HTR-8/SVneo (cell line): ENCODE measurements at places on chromosomes 3 and 15.

- no peak for DNase-seq
These were observed 8.2 kb upstream of the TM6SF1 start for GRCh38 chr15:83099290-83099689.

GRCh38 chr3:179265875-179266274 is 15.0 kb upstream of the KCNMB3 start:
- DNase-seq: no peak

DNA sequence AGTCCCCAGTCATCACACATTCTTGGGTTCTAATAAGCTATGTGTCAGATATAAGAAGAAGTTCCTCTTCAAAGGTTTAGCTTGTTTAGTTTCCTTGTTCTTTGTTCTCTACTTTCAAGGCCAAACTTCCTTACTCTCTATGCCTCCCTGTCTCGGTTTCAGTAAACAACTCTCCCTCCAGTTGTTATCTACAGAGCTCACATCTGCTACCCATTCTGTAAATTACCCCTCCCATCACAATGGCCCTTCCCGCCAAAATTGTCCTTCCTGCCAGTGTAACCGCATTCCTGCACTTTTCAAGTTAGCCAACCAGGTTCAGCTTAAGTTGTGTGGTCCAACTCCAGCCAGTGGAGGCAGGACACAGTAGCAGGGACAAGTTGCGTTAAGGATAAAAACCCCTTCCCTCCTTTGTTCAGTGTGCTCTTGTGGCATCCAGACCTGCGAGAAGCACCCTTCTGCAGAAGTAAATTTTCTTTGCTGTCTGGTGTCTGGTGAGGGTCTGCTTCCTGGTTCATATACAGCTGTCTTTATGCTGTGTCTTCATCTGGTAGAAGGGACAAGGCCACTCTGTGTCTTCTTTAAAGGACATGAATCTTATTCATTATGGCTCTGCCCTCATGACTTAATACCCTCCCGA is 342.1 kb upstream of the GRM7 start:
- no peak for DNase-seq

DNA sequence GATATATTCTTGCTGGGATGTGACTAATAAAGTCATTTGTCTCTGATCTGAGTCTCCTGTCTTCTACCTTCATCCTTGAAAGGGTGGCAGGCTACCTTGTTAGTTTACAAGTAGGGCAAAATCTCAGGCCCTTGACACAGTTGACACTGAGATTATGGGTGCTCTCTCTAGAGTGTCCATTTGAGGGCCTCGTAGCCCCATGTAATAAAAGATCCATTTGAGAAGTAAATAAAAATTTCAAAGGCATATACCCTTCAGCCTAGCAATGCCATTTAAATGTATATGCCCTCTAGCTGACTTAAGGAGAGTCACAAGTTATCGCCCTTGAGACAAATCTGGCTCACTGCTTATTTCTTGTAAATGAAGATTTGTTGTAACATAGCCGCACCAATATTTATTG is 98.6 kb downstream of the TCF12 start:
- peak; percentile 3 for DNase-seq

GRCh38 chr3:37861620-37862041 is at the start of gene CTDSPL:
TSS of gene CTDSPL (plus strand) at chr3:37861880. CDS start at chr3:37862200, 320 bp downstream.
- DNase-seq: no peak

DNA sequence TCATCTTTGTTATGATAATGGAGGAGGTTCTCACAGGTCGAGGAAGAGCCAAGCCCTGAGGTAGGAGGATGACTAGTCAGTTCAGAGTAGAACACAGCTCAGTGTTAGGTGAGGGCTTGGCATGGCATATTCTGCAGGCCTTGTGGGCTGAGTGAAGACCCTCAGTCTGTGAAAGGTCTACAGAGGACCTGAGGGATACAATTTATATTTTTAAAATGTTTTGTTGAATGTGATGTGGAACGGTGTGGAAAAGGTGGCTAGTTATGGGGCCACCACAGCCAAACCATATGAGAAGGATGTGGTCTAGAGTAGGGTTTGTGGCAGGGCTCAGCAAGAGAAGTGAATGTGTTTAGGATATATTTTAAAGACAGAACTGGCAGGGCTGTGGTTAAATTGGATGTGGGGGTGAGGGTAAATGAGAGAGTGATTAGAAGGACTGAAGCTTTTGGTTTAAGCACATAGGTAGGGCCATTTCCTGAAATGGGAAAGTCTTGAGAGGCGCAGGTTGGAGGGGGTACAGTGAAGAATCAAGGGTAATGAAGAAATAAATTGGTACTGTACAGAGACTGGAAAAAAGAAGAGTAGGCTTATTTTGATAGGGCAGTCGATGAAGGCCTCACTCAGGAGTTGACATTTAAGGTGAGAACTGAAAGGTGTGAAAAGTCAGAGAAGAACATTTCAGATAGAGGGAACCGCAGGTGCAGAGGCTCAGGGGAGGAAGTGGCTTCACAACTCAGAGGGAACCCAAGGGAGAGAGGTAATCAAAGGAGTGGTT is 60.5 kb downstream of the SPTSSB start:
- DNase-seq: no peak

GRCh38 chr15:23384371-23384770 is 29.8 kb downstream of the GOLGA8S start:
- no peak for DNase-seq

- DNase-seq: no peak
These were observed 1.3 kb upstream of the CBLB start for GRCh38 chr3:105869861-105870755.

DNA sequence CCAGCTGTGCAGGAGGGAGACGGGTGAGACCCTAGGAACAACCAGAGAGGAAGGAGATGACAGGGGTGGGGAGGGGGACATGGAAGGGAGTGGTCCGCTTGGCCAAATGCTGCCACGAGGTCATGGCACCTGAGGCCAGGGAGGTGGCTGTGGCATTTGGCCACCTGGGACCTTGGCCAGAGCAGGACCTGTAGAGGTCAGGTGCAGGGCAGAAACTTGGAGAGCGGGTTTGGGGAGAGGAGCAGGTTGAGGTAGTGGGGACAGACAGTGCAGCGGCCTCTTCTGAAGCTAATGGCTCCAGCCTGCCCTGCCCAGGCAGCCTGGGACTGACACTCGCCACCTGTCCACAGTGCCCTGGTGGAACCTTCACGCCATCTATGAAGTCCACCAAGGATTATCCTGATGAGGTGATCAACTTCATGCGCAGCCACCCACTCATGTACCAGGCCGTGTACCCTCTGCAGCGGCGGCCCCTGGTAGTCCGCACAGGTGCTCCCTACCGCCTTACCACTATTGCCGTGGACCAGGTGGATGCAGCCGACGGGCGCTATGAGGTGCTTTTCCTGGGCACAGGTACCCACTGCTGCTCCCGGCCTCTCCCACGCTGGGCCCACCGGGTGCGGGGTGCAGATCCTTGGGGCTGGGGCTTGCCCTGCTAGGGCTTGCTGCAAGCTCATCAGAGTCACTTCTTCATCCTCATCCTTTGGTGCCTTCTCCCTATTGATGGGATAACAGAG is 7.0 kb upstream of the GNAT1 start:
- DNase-seq: no peak

DNA sequence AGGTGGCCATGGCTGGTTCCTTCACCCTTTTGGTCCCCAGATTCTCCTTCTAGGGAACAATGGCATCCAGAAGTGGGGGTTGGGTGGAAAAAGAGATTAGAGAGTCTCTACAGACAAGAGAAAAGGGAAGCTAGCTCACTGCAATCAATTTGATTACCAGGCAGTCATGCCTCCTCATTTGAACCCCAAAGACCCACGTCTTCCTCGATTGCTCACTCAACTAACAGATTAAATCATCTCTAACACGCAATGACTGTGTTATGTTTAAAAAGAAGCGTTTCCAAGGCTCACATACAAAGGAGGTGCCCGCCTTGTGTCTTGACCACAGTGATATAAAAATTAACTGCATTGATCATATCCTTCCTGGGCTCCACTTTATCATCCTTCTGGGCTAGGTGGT is 57.6 kb downstream of the BHLHE40 start:
- no peak for DNase-seq

- no peak for DNase-seq
These were observed 120.7 kb upstream of the STAC start for GRCh38 chr3:36259580-36259979.

- DNase-seq: no peak
These were observed 54.8 kb upstream of the CMSS1 start for GRCh38 chr3:99762901-99763300.

- no peak for DNase-seq
These were observed 177.7 kb downstream of the ZNF385D start for GRCh38 chr3:21573291-21573690.

GRCh38 chr3:21163956-21164355 is 587.1 kb downstream of the ZNF385D start:
- no peak for DNase-seq

DNA sequence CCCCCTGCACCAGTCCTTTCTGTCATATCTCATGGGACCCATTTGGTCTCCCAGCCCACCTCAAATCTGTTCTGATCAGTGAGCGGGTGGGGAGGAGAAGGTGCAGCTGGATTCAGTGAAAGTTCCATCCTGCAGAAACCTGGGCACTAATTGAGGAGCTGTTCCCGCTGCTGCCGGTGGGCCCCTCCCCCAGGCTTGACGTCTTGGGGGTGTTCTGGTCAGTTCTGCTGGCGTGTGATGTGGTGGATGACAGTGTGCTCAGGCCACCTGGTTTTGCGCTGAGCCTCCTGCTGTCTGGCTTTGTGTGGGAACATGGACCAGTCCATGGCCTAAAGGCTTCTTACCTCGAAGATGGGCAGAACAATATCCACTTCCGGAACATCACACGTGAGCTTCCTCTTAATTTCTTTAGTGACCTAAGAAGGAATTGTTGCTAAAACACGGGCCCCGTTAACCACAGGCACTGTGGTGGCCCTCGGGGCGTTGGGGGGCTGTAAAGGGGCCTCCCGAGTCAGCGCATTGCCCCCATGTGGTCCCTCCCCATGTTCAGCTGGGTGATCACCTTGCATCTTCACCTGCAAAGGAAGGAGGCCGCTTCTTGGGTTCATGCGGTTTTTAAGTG is 59.7 kb downstream of the RGMA start:
- DNase-seq: no peak

- no peak for DNase-seq
These were observed 49.4 kb upstream of the HES1 start for GRCh38 chr3:194086388-194087075.

- DNase-seq: no peak
These were observed 52.3 kb downstream of the ATP1B3 start for GRCh38 chr3:141928631-141929270.

- DNase-seq: no peak
These were observed 147.1 kb upstream of the GBE1 start for GRCh38 chr3:81908561-81908960.

DNA sequence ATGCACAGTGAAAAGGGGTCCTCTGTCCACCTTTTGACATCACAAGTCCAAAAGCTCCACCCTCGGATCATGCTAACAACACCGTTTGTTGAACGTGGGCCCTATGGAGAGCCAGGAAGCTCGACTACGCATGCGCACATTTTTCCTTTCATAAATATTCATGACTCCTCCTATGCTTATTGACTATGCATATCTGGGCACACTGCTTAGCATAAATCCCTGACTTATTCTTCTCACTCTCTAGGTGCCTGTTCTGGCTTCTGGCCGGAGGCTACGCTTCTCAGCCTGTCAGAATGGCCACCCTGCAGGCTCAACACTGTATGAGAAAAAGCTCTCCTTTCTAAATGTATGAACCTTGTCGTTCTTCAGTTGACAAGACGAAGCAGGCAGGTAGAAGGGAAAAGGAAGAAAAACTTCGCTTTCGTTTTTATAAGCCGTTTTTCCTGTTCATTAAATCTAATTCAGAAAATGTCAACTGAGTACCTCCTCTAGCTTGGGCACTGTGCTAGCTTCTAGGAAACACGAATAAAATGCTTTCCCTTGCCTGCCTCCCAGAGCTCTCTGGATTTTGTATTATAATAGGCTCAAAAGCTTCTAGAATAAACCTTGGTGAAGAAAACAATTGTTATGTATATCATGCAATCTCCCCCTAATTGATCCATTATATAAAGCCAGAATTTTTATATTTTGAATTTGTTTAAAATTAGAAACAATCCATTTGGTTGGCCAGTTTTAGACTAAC is 207.7 kb downstream of the ATP10A start:
- no peak for DNase-seq

- DNase-seq: no peak
These were observed 478.5 kb upstream of the PROK2 start for GRCh38 chr3:72263223-72263990.

DNA sequence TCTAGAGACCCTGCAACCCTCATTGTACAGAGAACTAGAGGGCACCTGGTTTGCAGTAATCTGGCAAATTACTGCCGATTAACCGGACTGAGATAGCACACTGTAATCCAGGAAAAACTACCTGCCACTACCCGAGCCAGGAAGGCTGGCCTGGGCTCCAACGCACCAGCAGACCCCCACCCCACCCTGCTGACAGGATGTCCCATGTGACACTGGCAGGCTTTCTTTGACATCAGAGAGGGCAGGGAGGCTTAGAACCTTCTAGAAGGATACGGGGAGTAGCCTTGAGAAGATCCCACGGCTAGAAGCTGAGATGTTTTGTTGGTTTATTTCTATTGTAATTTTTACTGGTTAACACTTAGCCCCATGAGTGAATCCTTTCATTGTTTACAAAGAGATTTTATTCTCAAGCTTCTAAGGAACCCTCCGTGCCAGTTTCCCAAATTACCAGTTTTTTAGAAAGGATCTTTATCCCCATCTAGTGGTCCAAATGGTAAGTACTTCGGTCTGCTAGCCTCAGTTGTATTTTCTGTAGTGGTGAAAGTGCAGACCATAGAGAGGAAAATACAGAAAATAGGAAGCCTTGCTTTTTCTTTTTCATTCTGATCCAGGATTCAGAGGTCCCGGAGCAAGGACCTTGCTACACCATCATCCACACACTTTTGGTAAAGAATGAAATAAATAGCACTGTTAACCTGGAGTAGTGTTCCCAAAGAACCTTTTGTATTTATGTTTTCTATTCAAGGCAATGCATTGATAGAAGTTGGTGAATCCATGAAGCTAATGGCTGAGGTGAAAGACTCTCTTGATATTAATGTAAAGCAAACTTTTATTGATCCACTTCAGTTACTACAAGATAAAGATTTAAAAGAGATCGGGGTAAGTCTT is 81.9 kb upstream of the ADAMTSL3 start:
- DNase-seq: peak; percentile 14

DNA sequence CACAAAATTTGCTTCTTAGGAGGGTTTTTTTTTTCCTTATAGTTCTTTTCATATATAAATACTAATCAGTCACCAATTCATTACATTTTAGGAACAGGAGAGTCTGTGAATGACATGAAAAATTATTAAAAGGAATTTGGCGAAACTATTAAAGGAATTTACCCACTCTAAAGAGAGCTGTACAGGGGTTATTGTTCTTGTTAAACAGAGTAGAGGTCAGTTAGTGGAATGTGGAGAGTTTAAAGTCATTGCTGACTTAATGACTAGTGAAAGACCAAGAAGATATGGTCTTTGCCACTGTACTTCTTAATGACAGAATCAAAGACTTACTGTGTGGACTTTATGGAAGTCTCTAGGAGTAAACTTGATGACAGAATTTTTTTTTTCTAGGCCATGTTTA is 333.6 kb upstream of the C2CD4B start:
- DNase-seq: no peak

DNA sequence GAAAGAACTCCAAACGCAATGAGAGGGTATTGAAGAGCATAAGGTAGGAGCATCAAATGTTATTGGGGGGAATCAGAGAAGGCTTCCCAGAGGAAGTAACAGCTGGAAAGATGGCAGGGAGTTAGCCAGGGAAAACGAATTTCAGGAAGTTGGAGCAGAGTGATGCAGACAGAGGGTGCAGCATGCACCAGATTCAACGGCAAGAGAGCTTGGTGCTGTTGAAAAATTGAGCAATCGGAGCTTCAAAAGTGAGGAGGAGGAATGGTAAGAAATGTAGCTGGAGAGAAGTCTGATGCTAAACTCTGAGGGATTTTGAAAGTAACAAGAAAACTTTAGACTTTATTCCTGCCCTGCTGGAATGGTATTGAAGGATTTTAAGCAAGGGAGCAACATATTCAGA is 541.0 kb upstream of the LMCD1 start:
- no peak for DNase-seq

GRCh38 chr15:85793641-85794597 is 806 bp downstream of the KLHL25 start:
- no peak for DNase-seq
